Heart right ventricle (tissue), 16 donors: ENCODE measurements at places on chromosomes 11 and 22.

DNA sequence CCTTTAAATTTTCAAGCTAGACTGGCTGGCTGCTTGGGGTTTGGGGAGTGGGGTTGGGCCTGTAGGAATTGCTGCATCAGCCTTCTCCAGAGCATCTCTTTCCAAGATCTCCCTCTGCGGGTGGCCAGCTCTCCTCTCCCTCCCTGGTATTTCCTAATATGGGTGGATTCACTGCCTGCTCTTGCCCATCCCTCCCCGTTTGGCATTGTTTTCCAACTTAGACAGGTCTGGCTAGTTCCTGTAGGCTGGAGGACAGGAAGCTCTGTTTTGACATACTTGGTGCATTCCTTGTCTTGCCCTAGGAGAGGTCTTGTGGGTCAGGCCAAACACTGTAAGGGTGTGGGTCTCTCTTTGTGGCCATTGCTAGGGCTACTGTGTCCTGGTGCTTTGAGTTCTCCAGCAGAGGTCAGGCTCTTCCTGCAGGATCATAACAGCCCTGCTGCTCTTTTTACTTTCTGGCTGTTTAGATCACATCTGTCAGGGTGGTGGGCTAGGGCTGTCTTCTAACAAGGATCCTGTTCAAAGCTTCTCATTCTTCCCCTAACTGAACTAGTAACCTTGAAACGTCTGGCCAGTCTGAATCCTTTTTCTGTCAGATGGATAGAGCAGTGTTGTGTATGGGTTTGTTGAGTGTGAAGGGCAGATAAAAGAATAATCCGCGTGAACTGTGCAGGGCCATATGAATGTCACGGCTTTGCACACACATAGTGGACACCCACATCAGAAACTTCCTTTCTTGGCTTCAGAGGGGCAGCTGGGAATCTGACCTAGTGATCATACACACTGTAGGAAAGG lies 18.3 kb upstream of the MICALL1 start:
- no peak for DNase-seq

DNA sequence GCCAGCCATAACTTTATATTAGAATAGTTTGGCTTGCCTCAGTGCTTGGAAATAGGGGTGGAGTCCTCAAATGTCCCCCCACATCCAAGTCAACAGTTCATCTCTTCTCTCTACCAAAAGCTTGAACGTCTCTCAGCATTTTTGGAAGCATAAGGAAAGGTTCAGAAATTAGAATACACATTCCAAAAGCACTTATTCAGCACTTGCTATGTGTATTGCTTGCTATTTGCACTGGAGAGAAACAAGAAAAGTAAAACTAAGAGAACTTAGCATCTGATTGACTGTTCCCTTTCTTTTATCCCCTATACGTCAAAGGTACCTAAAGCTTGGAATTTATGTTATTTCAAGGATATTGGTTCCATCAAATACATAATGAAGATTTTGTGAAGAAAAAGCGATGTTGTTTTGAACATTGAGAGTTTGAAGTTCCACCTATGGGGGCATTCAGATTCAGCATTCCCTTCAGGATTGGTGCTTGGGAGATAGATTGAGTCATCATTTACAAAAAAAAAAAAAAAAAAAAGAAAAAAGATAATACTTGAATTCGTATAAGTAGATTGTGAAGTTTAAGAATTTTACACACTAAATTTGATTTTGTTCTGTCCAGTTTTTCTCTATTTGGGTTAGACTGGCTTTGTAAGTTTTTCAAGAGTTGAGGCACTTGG lies 1.3 kb downstream of the TBRG1 start:
- no peak for DNase-seq

DNA sequence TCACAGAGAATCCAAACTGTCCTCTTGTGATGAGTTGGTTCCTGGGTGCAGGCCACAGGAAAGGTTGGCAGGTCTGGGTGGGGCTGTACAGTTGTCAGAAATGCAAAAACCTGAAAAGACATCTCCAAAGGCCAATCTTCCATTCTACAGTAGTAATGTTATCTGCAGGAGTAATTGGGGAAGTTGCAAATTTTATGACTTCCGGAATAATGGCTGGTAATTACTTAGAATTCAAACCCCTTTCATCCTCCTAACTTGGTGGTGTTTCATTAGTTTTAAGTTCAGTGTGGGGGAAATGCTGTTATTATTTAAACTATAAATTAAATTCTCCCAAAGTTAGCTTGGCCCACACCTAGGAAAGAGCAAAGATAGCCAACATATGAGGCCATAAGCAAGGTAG lies 64.7 kb upstream of the FAT3 start:
- DNase-seq: no peak

GRCh38 chr22:37486224-37486845 lies at the start of gene MFNG:
Gene MFNG, minus strand, starts transcription at chr22:37486384. Its CDS starts 207 bp downstream, at chr22:37486177.
- DNase-seq: peak; percentile 66

DNA sequence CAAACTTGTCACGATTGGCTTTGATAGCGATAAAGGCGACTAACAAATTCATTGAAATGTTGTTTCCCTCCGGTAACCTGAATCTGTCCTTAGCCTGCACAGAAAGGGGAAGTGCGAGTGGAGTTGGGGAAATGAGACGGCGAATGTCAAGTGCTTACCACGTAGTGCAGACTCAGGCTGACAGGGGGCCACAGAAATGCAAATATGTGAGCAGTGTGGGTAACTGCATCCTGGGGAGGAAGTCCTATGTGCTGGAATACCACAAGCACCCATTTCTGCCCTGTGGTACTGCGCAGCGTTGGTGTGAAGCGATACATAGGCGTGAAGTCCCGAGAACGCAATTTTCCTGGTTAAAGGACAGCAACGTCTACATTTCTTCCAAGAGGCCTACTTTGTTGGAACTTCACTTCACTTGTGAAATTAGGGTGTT lies 869 bp upstream of the EIF4ENIF1 start:
- DNase-seq: peak; percentile 60

GRCh38 chr11:78336877-78337553 lies 80.6 kb downstream of the GAB2 start:
- no peak for DNase-seq

DNA sequence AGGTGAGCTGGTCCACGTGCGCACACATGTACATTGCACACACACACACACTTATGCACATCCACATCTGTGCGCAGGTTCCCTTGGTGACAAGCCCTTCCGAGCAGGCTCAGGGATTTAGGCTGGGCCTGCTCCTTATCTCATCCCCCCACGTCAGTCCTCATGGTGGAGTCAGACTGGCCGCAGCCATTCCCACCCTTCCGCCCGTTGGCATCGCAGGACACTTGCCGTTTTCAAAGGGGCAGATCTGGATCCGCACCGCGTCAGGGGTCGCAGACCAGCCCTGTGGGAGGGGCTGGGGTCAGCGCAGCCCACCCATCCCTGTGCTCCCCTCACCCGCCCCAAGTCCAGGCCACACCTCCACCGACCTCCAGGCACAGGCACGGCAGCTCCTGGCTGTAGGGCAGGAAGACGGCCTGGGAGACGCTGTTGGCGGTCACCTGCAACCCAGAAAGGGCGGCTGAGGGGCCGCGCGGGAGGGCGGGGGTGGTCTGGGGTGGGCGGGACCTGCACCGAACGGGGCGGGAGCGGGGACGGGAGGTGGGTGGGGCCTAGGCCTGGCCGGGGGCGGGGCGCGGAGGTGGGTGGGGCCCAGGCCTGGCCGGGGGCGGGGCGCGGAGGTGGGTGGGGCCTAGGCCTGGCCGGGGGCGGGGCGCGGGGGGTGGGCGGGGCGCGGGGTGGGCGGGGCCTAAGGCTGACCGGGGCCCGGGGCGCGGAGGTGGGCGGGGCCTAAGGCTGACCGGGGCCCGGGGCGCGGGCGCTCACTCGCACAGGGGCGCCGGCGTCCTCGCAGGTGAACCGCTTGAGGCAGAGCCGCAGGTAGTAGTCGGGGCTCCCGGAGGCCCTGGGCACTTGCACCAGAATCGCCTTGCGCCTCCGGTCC lies 13.3 kb downstream of the IL17REL start:
- peak; percentile 44 for DNase-seq

DNA sequence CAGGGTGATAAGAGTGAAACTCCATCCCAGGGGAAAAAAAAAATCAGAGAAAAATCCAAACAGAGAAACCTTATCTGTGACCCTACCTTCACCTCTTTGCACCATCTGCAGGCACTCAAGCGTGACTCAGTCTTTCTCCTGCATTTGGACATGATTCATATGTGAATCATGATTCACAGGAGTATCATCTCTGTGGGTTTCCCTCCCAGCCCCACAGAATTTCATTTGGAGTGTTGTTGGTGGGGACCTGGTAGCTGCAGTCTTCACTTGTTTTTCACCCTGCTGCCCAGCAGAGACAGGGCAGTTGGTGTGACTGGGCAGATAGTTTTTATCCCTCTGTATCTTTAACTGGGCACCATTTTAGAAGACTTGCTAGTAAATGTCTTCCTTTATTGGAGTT lies 75.7 kb downstream of the DEPDC5 start:
- no peak for DNase-seq

- DNase-seq: no peak
Observed at GRCh38 chr11:35007277-35007676, 90.9 kb downstream of the PDHX start.

- DNase-seq: no peak
Observed at GRCh38 chr11:134152696-134153095, 71.1 kb downstream of the NCAPD3 start.

DNA sequence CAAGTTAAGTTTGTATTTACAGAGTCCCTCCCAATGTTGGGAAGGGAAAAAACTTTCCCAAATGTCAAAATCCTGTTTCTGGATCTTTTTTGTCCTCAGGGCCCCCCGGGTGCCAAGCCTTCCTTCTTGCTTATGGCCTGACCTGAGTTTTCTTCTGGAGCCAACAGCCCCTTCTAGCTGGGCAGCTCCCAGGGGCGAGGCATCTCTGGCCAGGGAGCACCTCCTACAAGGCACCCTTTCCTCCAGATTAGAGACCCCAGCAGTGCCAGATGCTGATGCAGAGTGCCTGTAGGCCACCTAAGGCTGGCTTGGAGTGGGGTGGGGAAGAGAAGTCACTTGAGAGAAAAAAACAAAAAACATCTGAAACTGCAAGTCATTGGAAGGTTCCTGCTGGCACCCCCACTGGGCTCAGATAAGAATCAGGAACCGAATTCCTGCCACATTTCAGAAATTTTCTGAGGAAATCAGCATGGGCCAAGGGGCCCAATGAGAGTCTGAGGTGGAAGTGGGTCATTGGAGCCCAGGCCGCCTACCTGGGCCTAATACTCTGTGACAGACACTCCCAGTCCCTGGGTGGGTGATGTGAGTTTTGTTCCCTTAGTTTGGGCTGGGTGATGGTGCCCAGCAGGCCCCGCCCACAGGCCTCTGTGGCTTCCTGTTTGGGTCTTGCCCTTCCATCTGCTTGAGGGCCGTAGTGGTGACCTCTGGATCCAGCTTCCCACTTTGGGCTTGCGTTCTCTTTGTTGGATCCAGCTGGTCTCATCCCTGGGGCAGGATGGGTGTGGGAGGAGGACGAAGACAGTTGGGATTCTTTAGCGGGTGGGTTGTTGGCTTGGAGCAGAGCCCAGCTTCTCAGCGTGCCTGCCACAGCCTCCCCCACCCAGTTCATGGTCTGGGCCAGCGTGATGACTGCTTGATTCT lies 40.6 kb downstream of the PARVA start:
- DNase-seq: no peak

DNA sequence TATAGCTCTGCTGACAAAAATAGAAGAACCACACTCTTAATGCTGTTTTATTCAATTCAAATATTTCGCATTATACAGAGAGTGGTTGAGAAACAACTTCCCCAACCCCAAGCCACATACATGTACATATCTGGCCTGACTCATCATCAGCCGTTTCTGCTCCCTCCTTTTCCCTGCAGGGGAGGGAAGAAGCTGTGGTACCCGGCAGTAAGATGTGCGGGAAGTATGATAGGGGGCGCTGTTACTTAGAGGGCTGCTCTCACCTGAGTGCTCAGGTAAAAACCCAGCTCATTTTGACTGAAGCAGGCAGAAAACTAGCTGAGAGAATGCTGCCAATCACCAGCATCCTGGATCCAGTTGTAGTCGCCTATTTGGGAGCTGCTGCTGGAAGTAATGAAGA lies 85.5 kb downstream of the NELL1 start:
- no peak for DNase-seq
